ENCODE measurements at places on chromosomes 2 and 18. TPM values are rescaled to one million over a fixed set of nuclear protein-coding genes. Genes with fewer than 3 reads are reported as not detected.

- DNase-seq, result peak; percentile 52
Observed at GRCh38 chr2:71548646-71549425, 95.5 kb downstream of the DYSF start.

DNA sequence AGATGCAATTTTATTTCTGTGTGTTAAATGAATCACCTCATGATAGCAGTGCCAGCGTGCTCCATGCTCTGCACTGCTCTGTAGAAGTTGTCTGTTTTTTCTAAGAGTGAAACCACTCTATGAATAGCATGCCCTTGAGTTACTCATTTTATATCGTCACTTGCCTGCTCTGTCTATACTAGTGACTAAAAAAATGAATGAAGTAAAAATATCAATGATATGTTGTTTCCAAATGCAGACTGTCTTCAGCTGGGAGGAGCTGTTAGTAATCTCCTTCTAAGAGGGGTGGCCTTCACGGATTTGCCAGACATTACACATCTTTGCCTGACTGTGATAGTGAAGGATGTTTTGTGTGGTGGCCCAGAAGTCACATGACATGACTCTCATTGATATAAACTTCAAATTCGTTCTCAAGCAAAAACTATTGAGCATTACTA, 852.1 kb downstream of the CNTNAP5 start:
- DNase-seq, result no peak

GRCh38 chr2:99960790-99961189, 181.6 kb downstream of the AFF3 start:
- DNase-seq, result no peak

DNA sequence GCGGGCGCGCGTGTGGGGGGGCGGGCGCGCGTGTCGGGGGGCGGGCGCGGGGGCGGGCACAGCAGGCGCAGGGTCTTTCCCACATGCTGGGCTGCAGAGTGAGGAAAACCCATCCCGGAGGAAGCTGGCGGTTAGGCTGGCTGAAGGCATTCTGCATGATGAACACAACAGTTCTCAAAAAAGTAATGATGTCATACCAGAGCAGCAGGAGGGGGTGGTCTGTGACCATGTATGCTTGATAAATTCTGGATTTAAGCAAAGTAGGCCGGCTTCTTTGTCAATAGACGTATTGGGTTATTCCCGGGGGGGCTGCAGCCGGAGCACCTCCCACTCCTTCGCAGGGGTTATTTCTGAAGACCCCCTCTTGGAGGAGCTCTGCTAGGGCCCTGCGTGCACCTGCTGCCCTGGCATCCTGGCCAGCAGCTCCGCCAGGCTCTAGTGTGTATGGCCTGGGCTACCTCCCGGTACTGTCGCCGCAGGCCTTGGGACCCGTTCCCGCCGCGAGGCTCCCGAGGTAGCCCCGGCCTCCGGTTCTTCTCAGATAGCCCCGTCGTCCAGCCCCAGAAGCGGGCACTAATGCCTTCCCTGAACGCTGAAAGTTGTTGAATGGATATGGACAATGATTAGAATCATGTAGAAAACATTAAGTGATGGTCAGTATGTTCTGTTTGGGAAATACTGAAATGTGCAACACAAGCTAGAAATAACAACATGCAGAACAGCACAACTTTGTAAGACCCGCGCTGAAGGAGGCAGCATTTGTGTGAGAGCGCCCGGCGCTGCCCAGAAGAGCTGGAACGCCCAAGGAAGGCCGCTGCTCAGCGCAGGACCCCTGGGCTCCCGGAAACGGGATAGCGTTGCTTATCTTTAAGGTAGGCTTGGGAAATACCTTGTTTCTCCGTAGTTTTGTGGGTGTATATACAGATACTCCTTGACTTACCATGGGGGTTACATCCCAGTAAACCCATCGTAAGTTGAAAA, 101.4 kb upstream of the RAB6C start:
- peak; percentile 67 for DNase-seq

GRCh38 chr2:109722026-109722425, 72.1 kb upstream of the RGPD5 start:
- DNase-seq, result no peak

DNA sequence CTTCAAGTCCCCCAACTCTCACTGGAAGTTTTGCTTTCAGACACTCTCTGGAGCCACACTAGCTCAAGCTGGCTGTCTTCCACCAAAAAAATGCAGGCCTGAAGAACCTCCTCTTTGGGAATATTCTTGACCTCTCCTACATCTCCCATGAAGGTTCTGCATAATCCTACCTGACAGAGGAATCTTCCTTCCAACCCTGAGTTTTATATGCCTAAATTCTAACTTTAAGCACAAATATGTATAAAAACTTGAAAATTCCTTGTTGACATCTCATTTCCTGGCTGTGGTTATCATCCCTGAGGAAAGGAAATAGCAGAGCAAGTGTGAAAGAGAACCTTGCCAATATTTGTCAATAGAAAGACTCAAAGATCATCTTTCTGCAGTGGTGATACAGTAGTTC, 249.0 kb downstream of the LPIN1 start:
- no peak for DNase-seq

The SPC25 gene
- polyA plus RNA-seq, result 28.9 TPM

The RGPD3 gene
- 0.12 TPM for polyA plus RNA-seq

The ZSWIM2 gene
- not detected for polyA plus RNA-seq

The CPO gene
- 1.7 TPM for polyA plus RNA-seq

The CREG2 gene
- polyA plus RNA-seq, result 0.65 TPM

All from left kidney (tissue), 8 donors.